ENCODE measurements at places on chromosomes 2 and 18. TPM values are rescaled to one million over a fixed set of nuclear protein-coding genes. Genes with fewer than 3 reads are reported as not detected.

DNA sequence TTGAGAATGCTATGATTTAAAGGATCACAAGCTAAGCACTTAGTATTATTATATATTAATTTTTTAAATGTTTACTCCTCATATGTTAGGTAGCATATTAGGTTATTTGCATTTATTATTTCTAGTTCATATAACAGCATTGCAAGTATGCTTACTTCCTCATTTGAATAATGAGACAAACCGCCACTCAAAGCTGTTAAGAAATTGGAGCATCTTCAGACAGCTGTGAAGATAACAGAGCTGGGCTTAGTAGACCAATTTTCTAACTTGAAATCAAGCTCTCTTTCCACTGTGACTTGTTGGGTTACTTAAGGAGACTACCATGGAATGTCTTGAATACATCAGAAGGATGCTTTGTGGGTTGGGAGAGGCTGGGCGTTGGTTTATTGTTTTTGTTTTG, 139.3 kb downstream of the ASXL3 start:
- DNase-seq = no peak

DNA sequence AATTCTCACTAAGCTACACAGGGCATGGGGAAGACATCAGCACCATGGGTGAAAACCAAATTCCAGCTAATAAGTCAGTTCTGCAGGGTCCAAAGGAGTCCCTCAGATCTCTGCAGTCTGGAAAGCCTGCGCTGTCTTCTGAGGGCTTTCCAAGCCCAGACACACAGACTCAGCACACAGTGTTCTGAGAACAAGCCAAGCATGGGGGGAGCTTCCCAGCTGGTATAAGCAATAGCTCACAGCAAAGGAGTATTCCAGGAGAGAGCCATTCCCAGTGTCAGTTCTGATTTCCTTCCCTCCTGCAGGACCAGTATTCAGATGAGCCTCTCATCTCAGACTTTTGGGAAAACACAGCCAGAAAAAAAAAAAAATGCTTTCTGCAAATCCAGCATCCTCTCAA, 370.8 kb downstream of the TNS1 start:
- no peak for DNase-seq

DNA sequence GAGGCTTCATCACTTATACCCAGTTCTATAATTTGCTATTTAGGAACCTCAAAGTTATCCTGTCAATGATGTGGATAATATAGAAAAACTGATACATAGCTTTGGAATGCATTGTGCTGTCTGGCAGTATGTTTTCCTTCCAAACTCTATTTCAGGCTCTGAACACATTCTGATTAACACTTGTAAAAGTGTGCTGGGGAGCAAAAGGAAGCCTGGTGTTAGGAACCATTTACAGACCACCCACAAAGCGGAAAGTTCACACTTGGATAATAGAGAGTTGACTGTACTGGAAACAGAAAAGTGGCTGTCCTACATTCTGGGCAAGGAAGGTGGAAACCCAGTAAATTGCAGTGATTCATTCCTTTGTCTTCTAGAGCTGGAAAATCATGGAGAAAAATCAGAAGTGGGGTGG, 114.5 kb upstream of the ZFP36L2 start:
- peak; percentile 45 for DNase-seq

GRCh38 chr18:35842536-35842935, 129.9 kb upstream of the RMP24 start:
- no peak for DNase-seq

DNA sequence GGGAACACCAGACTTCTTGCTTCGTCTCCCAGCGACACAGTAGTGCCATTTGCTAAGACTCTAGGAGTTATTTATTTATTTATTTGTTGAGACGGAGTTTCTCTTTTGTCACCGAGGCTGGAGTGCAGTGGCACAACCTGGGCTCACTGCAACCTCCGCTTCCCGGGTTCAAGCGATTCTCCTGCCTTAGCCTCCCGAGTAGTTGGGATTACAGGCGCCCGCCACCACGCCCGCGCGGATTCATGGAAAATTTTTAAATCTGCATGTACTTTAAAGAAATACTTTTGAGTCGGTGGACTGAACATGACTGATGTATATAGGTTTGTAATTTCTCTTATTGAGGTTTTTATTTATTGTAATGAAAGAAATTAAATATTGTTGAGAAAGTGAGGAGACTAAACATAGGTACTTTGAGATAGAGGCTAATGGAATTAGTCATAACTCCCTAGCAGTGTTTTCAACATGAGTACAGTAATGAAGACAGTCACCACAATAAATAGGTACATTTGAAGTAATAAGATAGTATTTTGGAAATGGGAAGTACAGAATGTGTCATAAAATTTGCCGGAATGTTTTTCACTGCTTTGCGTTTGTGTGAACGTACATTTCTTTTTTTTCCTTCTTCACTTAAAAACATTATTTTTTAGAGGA, 983 bp downstream of the MTX2 start:
- no peak for DNase-seq

- peak; percentile 15 for DNase-seq
Measured at GRCh38 chr2:63789338-63790020, 52.2 kb upstream of the UGP2 start.

DNA sequence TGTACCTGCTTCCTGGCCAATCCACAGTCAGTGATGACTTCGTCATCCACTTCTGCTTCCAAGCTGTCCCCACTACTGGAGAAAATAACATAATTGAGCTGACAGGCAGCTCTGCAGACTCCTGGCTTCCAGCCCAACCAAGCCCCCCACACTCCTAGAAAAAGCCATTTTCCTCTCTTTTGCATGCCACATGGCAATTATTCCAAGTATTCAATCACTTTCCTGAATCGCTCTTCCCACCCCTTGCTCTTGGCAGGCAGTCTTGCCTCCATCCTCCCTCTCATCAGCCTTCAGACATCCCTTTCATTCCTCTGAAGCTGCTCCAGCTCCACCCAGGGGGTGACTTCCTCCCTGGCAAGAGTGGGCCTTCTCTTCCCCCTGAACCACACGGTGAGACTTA, 14.3 kb upstream of the ST8SIA5 start:
- peak; percentile 93 for DNase-seq

DNA sequence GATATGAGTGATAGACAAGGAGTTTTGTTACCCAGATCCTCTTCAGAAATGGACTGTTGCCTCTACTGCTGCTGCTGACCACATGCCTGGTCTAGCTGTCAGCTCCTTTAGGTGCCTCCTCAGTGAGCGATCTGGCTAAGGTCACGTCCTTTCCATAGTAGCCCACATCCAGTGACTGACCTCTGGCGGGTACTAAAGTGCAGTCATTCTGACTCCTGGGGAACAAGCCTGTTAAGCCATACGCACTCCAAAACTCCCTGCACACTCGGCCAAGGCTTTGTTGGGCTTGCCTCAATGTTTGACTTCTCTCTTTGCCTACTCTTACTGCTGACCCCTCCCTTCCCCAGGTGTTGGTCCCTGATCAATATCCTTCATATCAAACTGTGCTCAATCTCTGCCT, 685.2 kb downstream of the IRS1 start:
- no peak for DNase-seq

GRCh38 chr2:139465789-139466188, 685.6 kb upstream of the NXPH2 start:
- no peak for DNase-seq

DNA sequence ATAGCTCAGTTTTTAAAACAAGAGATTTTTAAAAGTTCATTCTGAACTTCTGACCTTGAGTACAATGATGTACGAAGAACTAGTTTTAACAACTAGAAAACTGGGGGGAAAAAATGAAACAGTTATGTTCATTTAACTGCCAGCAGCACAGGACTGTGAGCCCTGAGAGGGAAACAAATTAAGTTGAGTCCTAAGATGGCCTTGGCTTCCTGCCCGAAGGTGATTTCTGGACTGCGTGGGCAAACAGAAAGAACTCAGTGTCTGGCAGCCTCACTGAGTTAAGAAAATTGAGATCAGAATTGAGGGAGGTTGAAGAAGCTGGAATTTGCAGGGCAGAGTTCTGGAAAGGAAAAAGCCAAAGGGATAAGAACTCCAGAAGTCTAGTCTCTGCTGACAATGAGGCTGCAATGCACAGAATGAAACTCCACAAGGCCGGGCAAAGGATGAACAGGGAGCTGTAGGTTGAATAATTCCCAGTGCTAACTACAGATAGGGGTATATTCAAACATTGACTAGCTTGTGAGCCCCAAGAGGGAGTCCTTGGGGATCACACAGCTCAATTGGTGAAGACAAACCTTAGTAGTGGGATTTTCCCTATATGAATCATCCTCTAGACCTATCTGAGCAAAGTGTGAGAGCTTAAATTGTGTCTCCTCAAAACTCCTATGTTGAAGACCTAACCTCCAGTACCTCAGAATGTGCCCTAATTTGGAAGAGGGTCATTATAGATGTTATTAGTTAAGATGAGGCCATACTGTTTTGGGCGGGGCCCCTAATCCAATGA, 13.1 kb upstream of the CRACDL start:
- no peak for DNase-seq

DNA sequence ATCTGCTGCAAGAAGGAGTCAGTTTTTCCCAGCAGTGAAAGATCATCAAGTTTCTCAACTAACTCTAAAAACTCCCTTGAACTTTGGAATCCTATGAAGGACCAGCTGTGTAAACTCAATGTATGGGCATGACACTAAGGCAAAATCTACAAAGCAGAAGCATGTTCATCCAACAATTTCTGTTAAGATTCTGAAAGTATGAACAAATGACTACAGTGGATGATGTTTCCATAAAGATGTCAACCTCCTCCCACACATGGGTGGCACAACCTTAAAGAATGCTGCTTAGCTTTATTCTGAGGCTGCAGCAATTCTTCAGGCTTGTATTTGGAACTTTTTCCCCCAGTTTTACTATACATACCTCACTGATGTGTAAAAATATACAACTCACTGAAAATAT, 47.2 kb downstream of the WDR33 start:
- no peak for DNase-seq

GRCh38 chr18:59783138-59783537, 85.9 kb upstream of the CCBE1 start:
- DNase-seq = peak; percentile 55

DNA sequence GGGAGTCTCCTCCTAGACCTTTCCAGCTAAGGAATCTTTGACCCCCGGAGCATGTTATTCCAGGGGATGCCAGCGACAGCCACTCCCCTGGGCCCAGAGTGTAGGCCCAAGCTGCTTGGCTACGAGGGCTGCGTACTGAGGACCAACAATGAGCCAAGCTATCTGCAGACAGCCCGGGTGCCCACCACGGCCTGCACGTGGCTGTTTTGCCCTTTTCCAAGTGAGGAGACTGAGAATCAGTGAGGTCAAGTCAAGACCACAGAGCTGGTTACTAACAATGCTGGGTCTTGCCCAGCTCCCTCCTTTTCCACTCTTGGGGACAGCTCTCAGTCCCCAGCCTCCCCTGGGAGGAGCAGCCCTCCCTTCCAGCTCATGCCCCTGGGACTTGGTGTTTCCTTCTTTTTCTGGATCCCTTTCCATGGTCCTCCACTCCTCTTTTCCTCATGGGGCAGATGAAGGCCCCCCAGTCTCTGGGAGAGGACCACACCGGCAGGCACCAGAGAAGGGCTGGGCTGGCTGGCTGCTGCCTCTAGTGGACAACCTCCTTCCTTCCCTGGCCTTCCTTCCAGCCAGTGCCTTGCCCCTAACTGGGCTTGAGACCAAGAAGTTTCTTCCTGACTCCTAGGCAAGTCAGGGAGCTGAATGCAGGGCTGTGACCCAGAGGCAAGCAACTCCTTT, 550 bp upstream of the MALL start:
- DNase-seq = no peak

DNA sequence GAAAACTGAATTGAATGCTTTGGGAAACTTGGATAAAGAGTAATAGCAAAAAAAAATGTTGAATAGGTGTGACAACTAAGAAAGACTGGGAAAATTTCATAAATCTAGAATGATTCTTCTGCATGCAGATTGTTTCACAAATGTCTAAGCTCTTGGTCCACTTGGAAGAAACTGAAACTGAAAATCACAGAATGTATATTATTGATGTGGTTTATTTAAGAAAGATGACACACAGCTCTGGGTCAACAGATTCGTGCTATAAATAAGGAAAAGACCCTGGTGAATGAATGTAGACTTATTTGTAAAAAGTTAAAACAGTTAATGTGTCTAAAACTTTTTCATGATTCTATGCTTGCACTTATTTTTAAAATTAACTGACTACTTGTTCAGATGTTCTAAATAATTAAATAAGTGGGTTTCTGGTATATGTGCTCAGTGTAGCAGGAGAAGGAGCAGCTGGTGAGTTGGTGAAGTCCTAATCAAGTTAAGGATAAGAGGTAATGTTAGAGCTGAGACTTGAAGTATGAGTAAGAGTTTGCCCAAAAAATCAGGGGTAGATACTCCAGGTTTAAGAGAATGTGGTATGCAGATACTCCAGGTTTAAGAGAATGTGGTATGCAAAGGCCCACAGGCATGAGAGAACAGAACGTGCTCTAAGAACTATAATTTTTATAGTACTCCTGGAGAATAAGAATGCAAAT, 24.5 kb downstream of the UGP2 start:
- no peak for DNase-seq

- peak; percentile 66 for DNase-seq
Measured at GRCh38 chr2:189412330-189412953, 28.8 kb upstream of the WDR75 start.

- no peak for DNase-seq
Measured at GRCh38 chr2:109604597-109604996, 9.2 kb downstream of the SEPTIN10 start.

DNA sequence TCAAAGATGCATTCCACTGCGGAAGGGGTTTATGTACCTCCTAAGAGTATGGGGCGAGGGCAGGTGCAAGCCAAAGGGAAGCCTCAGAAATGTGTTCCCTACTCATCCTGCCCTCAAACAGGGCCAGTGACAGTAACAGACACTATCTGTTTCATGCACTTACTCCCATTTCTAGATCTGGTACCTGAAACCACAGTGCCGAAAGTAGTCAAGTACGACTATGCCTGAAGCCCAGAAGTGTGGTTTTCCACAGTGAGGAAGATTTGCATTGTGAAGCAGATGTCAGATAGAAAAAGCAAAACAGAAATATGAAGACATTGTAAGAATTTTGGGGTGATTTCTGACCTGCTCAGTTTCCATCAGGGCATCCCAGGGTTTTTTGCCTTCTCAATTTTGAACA, 748.7 kb downstream of the RNF144A start:
- no peak for DNase-seq

- peak; percentile 83 for DNase-seq
Measured at GRCh38 chr2:150234787-150235446, 252.6 kb downstream of the RND3 start.

DNA sequence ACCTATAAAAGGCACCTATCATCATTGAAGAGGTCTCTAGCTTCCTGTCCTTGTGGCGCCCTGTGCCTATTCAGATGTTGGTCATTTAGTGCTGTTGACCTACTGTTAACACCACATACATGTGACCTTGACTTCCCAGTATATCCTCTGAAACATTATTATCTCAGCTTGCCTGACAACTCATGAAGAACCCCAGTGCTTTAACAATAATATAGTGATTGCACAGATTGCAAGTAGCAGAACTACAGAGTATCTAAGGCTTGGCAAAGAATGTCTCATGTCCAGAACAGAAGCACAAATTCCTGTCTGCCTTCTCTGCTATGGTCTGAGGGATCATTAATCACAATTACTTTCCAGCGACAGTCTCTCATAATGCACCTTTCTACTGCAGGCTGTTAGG, 165.3 kb downstream of the LCLAT1 start:
- no peak for DNase-seq

Gene LIPT1
- total RNA-seq = 7.4 TPM

Gene NOSTRIN
- not detected for total RNA-seq

Gene DNAJC5G
- 2.4 TPM for total RNA-seq

Gene MTERF4
- 39.8 TPM for total RNA-seq

Gene GALR1
- not detected for total RNA-seq

Gene HOXD11
- 123 TPM for total RNA-seq

Gene COX7A2L
- total RNA-seq = 85.2 TPM

Gene FKBP1B
- total RNA-seq = 3.7 TPM

Gene PMS1
- total RNA-seq = 46.5 TPM

Gene UGT1A7
- total RNA-seq = not detected
